Caco-2 (cell line): ENCODE measurements at places on chromosomes 4 and X. TPM values are rescaled to one million over a fixed set of nuclear protein-coding genes. Genes with fewer than 3 reads are reported as not detected.

DNA sequence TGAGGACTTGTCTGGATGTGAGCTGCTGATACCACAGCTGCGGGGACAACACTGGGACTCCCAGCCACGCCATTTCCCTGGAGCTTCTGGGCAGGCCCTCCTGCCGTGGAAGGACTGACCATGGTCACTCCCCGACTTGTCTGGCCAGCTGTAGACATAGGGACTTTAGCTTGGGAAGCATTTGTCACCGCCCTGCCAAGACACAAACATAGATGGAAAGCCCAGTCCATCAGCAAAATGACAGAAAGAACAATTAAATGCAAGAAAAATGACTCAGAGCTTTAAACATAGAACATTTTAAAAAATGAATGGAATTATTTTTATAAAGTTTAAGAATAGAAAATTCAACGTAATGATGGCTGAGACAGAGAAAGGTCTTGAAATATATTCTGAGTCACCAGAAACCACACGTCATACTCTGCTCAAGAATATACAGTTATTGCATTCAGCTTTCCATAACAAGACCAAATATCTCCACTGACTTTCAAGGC is 107.6 kb upstream of the CBR4 start:
- DNase-seq: no peak

DNA sequence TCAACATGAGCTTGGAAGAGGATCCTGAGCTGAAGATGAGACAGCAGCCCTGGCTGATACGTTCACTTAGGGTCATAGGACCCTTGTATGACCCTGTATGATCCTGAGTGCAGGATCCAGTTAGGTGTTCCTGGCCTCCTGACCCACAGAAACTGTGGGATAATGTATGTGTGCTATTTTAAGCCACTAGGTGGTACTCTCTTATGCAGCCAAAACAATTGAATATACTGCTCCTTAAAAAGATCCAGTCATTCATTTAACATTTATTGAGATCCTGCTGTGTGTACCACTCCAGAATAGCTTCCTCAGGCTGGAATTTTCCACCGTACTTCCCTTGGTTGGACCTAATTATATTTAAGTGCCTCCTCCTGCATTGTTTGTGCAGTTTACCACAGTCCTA is 167.1 kb downstream of the AMELX start:
- DNase-seq: no peak

GRCh38 chr4:128819082-128819742 is 9.7 kb downstream of the JADE1 start:
- DNase-seq: no peak

DNA sequence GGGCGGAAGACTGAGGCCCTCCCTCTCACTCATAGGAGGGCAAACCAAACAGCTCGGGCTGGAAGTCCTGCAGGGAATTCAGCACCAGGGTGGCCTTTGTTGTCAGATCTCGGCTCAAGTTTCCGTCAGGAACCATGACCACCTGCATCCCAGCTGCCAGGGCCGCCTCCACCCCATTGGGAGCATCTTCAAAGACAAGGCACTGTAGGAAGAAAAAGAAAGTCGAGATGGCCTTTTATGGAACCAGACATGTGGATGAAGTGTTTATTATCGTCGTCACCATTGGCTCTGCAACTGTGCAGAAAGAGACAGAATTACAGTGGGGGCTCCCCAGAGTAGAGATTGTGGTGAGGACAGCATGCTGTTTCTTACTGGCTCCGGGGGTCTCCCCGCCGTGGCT is 97.2 kb upstream of the STS start:
- no peak for DNase-seq

DNA sequence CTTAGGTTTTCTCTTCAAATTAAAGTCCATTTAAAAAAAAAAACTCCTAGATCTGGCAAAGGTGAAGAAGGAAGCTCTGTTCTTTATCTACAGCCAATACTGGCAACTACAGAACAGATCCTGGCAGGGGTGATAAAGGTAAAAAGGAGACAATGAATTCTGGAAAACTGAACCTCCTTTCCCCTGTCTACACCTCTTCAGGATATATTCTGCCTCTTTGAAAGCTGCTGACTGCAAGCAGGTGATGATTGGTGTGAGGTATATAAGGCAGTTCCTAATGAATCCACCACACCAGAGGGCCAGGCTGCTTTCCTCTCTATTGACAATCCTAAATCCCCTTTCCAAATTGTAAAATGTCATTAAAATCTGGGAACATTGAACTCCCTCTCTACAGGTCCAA is 370.1 kb downstream of the PPP3CA start:
- no peak for DNase-seq

GRCh38 chr4:8747467-8748235 is 124.0 kb downstream of the HMX1 start:
- no peak for DNase-seq

DNA sequence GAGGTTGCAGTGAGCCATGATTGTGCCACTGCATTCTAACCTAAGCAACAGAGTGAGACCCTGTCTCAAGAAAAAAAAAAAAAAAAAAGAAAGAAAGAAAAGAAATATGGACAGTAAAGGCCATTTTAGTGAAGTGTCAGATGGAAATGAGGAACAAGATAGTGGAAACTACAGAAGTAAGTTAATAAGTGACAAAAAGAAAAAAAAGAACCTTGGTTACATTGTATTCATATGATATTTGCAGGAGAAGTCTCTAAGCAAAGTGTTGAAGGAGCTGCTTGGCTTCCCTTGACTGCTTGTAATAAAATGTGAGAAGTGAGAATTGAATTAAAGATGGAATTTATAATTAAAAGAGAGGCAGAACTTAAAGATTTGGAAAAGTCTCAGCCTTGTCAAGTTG is 73.2 kb downstream of the HOPX start:
- DNase-seq: no peak

DNA sequence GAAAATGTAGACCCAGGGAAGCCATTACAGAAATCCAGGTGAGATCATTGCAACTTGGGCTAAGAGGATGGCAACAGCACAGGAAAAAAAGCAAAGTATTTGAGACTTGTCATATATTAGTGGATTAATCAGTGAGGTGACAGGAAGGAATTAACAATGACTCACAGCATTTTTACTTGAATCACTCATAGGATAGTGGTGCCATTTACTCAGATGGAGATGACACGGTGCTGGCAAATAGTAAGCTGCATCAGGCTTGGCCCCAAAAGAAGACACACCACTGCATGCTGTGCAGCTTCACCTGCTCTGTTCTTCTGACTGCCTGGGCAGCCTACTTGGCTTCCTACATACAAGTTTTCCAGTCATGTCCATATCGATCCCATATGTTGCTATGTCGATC is 144.8 kb downstream of the FRYL start:
- no peak for DNase-seq

GRCh38 chrX:63652086-63652765 is 132.8 kb downstream of the ARHGEF9 start:
- no peak for DNase-seq

Gene TXK
- total RNA-seq: 0.63 and 1.7 TPM in 2 replicates

GRCh38 chrX:41145920-41146608 is 60.8 kb downstream of the USP9X start:
- no peak for DNase-seq

Gene FAM149A
- total RNA-seq: 5.1 and 6.6 TPM in 2 replicates

Gene EDNRA
- 0.58 and 0.73 TPM in 2 replicates for total RNA-seq

Gene CTAG1B
- total RNA-seq: not detected in 2 replicates

DNA sequence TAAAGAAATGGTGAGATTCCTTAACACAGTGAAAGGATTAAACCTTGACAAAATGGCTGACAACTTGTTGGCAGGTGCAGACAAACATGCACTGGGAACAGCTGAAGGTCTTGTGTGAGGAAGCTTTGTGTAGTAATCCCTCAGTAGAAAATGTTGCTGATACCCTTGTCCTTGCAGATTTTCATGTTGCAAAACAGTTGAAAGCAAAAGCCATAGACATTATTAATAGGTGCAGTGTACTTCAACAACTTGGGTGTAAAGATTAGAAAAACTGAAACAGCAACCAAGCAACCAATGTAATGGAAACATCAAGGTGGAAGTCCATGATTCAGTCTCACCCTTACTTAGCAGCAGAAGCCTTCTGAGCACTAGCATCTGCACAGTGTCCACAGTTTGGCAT is 29.8 kb downstream of the UGT2B7 start:
- no peak for DNase-seq

DNA sequence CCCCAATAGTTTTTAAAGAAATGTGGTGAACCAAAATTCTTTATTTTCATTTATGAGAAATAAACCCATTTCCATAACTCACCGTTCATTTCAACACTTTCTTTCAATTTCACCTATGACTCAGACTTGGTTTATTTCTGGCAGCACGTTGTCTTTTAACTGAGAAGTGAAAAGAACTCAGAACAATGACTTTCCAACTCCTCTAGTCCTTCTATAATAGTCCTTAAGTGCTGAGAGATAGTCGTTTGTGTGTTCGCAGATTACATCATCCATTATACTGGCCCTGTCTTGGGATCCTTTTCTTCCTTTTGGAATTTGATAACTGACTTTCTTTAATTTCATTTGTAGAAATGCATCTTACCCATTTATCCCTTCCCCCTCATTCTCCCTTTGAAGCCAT is 113.6 kb downstream of the GLUD2 start:
- DNase-seq: no peak

Gene CYBB
- total RNA-seq: 0.23 and 0.43 TPM in 2 replicates

Gene SLC34A2
- total RNA-seq: 13.6 and 19.9 TPM in 2 replicates

Gene UCP1
- 0.51 and 0.54 TPM in 2 replicates for total RNA-seq

Gene WDR17
- total RNA-seq: 0.16 and 0.52 TPM in 2 replicates

Gene MAP7D3
- 5.7 and 6.0 TPM in 2 replicates for total RNA-seq

Gene DUX4
- total RNA-seq: not detected in 2 replicates

DNA sequence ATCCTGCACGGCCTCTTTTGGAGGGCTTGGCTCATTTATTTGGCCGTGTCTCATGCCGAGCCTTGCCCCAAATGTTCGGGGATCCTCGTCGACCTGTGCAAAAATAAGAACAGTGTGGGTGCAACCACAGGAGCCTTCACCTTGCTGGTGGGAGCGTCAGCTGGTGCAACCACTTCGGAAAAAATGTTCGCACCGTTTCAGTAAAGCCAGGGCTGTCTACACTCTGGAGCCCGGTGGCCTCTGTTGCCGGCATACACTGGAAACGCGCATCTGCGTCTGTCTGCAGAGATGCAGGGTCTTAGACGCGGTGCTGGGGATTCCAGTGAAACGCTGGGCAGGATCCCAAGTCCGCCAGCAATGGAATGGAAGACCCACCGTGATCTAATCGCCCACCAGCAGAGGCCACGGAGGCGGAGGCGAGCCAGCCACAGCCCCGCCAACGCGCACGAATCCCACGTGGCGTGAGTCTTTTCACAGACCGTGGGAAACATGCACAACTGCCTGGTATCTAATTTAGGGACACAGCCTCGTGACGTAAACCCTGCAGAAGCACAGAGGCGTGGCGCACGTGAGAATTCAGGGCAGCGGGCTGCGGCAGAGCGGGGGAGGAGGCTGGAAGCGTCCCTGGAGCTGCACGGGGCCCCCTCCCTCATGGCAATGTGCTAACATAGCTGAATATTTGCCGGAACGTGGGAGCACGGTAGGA is 13.8 kb upstream of the MXD4 start:
- DNase-seq: no peak

Gene STK32B
- 8.8 and 11.2 TPM in 2 replicates for total RNA-seq

DNA sequence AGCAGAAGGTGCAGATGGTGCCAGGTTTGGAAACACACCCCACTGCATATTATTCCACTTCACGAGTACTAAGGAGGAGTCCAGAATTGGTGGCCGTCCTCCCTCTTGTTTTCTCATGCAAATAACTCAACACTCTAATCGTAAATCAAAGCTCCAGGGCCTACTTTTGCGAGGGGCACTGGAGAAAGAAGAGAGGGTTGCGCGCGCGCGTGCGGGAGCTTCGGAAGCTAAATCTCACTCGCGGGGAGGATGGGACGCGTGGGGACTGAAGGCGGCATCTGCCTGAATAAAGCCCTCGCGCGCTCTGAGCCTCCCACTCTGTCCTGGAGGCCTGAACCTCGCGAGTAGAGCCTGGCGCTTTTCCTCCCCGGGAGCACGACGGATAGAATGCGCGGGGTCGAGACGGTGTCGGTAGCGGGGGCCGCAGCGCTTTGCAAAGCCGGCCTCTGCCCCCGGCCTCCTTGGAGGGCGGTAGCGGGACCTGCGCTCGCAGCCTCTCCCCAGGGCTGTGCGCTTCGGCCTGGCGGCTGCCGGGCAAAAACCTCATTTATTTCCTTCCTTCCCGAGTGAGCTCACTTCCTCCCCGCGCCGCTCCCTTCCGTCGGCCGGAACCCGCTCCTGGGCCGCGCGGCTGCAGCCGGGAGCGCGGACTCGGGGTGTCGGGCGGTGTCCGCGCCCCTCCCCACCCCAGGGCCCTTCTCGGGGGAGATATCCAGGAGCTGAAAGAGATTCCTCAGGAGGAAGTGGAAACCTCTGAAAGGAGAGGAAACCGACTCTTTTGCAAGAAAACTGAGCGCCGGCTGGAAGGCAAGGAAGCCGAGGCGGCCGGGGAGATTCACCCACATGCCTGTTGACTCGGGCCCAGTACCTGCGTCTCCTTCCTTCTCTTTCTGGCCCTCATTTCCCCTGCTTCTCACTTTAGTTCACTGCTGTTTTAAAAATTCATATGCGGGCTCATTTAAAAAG is 20.7 kb downstream of the HAND2 start:
- DNase-seq: no peak

- no peak for DNase-seq
Observed at GRCh38 chr4:185965426-185966384, 103.3 kb upstream of the TLR3 start.

Gene PPP1R2C
- not detected in 2 replicates for total RNA-seq

Gene SRP72
- 116 and 126 TPM in 2 replicates for total RNA-seq

DNA sequence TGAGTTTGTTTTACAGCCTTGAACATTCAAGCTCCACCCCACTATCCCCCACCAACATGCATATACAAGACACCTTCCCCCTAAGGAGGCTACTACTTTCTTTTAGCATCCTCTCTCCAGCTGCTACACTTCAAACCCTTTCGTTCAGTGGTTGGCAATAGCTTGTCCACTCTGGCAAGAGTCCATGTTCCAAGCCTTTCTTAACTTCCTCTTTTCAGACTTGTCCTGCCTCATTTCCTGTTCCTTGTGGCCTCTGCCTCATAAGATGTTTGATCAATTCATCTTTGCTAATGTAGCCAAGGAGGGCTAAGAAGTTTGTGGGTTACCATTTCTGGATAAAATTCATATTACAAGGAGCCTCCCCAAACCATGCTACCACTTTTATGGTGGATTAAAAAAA is 20.8 kb upstream of the ZCCHC12 start:
- no peak for DNase-seq

DNA sequence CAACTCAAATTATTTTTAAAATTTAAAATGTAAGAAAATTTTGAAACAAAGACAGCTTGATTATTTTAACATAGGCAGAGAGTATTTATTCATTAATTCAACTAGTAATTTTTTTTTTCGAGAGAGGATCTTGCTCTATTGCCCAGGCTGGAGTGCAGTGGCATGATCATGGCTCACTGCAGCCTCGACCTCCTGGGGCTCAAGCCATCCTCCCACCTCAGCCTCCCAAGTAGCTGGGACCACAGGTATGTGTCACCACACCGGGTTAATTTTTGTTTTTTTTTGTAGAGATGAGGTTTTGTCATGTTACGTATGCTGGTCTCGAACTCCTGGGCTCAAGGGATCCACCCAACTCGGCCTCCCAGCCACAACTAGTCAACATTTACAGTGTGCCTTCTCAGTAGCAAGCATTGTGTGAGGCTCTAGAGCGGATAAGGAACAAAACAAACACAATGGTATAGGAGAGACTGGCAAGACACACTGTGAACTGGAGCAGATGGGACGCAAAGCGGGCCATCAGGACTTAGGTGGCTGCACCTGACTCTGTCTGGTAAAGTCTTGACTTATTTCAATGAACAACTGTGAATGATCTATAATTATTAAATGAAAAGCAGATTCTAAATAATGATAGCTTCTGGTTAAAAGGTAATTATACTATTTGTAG is 21.6 kb downstream of the SETD7 start:
- no peak for DNase-seq

Gene RHOXF2
- total RNA-seq: not detected in 2 replicates
